ENCODE measurements at places on chromosomes 5 and 9.

- DNase-seq, result no peak
Measured at GRCh38 chr5:71569748-71570509, 17.2 kb upstream of the MCCC2 start.

- DNase-seq, result no peak
Measured at GRCh38 chr5:61817472-61818326, 485.6 kb downstream of the ZSWIM6 start.

- DNase-seq, result no peak
Measured at GRCh38 chr5:96651047-96651446, 11.1 kb upstream of the CAST start.

GRCh38 chr5:171592736-171593135 lies 173.3 kb downstream of the FGF18 start:
- DNase-seq, result no peak

GRCh38 chr9:87766697-87767096 lies 40.8 kb downstream of the CTSL start:
- DNase-seq, result no peak

DNA sequence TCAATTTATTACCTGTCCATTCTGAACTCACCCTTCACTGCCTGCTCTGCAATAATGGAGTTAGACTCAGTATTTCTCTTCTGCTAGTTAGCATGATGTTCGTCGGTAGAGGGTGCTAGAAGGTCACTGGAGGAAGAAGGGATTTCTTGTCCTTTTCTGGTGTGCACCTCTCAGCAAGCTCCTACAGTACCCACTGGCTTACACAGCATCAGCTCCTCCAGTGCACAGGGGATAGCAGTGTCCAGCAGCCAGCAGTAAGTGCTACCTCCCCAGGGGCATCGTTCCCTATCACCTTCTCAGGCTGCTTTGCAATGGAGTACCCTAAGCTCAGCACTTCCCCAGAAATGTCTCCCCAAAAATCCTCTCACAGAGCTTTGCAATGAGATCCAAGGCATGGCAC lies 45.9 kb upstream of the APC start:
- no peak for DNase-seq

DNA sequence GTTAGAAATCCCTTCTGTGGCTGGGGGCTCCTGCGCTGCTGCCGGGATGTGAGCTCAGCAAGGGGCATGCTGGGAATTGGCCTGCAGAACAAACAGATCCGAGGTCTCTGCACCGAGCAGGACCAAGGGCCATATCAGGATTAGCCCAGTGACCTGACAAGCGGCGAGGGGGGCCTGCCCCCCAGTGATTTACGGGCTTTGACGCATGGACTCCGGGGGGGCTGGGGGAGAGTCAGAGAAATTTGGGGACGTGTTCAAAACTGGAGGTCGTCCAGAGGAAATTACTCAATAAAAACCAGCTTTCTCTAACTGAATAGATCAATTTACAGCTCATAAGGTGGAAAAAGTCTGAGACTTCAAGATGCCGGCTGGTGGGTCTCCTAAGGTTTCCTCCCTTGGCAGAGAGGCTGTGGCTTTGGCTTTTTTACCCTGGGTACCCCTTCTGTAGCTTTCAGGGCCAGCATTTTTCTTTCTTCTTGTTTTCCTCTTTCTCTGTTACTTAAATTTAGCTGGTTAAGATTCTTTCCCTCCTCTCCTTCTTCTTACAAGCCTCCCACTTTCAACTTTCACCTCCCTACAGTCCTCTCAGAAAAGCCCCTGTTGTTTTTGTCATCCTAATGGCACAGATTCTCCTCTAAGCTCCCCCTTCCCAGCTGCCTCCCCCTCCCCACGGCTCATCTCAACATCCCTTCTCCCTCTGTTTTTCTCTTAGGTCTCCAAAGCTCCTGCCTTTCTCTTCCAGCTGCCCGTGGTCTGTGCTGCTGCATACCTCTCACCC lies 551.0 kb downstream of the CCDC171 start:
- DNase-seq, result no peak

DNA sequence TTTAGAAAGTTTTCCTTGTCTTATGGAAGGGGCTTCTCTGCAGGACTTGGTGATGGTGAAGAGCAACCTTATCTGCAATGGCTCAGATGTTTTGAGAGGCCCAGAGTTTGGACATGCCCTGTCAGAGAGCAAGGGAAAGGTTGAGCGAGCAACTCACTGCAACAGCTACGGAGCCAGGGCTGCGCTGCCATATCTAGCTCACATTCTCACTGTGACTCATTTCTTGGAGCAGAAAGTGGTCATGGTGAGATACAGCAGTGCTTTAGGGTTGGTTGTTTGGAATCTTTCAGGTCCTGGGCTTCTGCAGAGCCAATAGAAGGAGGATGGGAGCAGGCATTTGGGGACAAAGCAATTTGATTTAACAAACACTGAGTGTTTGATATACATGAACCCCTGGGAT lies 12.3 kb downstream of the GLRA1 start:
- DNase-seq, result no peak

- no peak for DNase-seq
Measured at GRCh38 chr5:105587963-105588662, 2025.5 kb upstream of the NUDT12 start.

- no peak for DNase-seq
Measured at GRCh38 chr9:849431-849830, 7.9 kb downstream of the DMRT1 start.

DNA sequence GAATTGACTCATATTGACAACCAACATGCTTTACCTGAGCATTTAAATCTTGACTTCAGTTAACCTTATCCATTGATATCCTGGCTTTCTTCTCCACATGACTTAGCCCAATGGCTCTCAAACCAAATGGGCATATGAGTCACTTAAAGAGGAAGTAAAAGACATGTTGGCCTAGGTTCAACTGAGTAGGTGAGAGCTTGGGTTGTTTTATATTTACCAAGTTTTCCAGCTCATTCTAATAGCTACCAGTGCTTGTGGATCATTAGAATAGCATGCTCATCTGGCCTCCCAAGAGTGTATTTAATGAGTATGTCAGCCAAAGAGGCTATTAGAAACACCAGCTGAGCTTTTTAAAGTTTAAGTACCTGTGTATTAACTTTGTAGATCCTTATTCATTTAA lies 1049.0 kb downstream of the PTPRD start:
- DNase-seq, result no peak

GRCh38 chr5:2833556-2833955 lies 82.1 kb upstream of the IRX2 start:
- DNase-seq, result no peak

GRCh38 chr5:61995486-61995885 lies 310.5 kb upstream of the KIF2A start:
- no peak for DNase-seq

DNA sequence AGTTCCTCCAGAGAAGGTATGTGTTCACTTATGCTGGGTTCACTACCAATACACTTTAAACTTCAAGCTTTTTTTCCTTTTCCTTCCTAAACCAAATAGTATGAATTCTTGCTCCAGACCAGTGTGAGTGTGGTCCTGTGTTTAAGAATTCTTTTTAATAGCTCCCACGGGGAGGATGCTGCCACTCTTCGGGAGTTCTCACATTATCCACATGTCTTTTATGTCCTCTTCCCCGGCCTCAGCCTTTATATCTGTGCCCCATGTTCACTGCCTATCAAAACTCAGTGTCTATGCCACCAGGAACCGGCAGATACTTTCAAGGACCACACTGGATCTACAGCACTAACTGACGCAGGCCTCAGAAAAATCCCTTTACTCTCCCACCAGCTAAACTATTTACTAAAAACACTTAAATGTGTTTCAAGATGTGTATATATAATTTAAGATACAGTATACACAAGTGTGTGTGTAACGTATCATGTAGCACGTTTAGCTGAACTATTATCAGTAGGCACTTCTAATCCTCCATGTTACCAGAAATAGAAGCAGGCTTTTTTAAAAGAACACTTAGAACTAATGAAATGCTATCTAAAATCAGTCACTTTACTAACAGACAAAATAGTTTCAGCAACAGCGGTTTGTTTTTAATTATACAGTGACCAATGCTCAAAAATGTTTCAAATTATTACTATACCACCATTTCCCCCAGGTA lies 88.0 kb downstream of the PLPP1 start:
- no peak for DNase-seq

DNA sequence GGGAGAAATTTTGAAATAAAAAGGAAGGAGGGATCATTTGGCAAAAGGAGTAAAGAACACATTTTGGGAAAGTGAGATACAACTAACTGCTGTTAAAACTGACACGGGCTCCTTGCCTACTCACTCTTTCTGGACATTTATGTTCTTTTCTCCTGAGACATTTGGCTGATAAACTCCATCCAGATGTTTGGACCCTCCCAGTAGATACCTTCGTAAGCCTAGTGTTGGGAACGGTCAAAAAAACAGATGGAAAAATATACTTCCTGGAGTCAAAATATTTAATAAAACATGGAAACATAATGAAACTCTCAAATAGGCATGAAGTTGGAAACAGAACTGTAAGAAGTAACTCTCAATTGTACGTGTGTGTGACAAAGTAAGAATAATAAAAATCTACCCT lies 360.1 kb upstream of the RIOK2 start:
- DNase-seq, result no peak

DNA sequence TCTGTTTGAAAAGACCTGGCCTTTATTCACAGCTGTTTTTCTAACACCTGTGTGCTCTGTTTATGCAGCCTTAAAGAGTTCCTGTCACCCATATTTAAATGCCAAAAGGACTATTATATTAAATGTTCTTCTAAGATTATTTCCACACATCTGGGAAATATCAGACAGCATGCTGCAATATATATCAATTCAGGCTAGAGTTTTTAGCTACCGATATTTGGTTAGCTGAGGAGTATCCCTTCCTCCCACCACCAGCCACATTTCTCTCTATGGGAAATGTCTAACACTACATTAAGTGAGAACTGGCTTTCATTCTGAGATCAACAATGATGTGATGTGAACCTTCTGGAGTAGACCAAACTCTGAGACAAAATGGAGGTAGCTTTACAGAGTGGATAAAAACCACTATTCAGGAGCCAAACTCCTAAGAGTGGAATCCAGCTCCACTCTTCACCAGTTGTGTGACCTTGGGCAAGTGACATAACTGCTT lies 509.2 kb downstream of the ZNF608 start:
- no peak for DNase-seq

GRCh38 chr5:72555871-72556270 lies 48.7 kb upstream of the ZNF366 start:
- DNase-seq, result no peak

Data from activated T-cell treated with anti-CD3 and anti-CD28 coated beads for 24 hours (primary cell).